NCI-H524 treated with DMSO at 0.1 percent for 48 hours (cell line): ENCODE measurements at places on chromosomes 4 and X.

- DNase-seq: no peak
These were observed 35.1 kb upstream of the TBL1X start for GRCh38 chrX:9429767-9430166.

DNA sequence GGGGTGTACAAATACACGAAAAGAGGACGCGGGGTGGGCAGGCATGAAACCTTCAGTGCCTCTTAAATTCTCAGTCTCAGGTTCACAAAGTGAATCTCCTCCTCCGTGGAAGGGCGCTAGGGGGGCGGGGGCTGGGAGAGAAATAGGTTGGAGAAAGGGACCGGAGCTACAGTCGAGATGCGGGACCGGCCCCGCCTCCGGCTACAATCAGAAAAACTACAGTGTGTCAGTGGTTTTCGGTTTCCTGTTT lies 3.4 kb downstream of the MAML3 start:
- no peak for DNase-seq

- no peak for DNase-seq
These were observed at the start of gene NPFFR2 for GRCh38 chr4:72031868-72032608. Gene NPFFR2 (plus strand): TSS chr4:72032000. CDS start chr4:72128592, 96,592 bp downstream.

GRCh38 chrX:18664947-18665346 lies 7.0 kb downstream of the RS1 start:
- no peak for DNase-seq

GRCh38 chrX:4825550-4825949 lies 1112.1 kb upstream of the PRKX start:
- no peak for DNase-seq

DNA sequence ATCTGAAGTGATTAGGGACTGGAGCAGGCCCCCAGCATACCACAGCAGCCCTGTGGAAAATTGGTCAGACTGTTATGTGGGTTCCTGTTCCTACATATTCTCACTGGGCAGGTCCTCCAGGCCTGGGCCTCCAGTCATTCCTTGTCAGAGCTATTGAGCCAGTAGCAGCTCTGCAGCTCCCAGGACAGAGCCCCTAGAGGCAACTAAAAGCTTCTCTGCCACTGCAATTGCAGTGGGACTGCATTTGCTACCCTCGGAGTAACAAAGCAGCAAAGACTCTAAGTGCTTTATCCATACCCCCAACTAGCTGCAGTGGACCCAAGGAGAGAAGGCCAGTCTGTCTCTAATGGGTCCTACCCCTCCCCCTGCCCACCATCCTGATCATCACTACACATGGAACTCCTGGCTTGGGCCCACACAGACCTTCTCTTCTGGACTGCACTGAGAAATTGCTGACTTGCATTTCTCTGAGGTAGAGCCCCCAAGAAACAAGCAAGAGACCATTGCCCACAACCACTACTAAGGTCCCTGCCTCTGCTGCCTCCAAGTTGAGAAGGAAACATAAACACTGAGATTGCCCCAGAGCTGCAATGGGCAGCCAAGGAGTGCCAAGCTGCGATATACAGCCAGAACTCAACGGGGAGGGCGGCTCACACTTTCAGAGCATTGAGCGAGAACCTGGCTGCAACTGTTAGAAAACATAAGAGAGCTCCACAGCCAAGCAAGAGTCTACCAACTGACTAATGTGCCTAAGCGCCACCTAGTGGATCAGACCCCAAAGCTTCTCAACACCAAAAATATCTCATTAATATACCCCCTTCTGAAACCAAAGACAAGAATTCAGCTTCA lies 738.7 kb upstream of the NDST4 start:
- DNase-seq: no peak

DNA sequence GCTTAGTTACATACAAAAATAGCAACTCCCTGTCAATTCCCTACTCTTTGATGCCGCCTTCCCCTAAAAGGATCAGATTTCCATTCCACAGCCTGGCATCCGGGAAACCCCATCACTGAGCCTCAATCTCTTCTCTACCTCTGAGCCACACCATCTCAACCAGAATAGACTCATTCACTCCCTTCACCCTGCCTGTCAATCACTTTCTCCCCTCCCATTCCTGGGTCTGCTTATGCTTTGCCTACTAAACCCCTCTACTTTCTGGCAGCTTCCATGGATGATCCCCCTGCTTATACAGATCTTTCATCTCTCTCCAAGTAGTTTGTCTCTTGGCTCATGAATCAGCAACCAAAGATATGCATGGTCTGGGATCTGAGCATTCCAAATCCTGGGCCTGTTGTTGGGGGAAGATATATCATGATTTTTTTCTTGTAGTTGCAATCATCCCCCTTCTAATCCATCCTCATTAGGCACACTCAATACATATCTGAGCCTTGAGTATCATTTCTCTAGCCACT lies 2.6 kb downstream of the AMER1 start:
- DNase-seq: no peak
